ENCODE measurements at places on chromosomes 5 and 9.
A peak's percentile ranks its signal among the peaks of the same experiment; 100 is the strongest.

DNA sequence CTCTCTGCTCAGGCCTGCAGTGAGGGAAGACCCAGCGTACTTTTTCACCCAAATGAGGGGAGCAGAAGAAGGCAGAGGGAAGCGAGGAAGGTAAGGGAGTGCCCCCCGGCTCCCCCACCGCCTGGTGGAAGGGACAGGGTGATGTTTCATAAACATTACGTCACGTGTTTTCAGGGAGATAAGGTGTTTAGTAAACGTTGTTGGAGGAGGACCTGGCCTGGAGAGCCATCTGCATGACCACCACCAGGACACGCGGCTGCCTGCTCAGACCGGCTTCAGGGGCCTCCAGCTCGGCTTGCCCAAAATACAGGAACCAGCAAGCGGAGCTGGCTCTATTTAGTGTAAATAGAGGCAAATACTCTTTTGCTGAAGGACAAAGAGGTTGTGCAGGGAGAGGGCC is 40.0 kb upstream of the C5orf58 start:
- no peak for DNase-seq

GRCh38 chr9:116423149-116423548 is 264.0 kb upstream of the TRIM32 start:
- DNase-seq, result no peak

GRCh38 chr9:928363-929042 is 48.0 kb upstream of the DMRT3 start:
- DNase-seq, result peak; percentile 38

DNA sequence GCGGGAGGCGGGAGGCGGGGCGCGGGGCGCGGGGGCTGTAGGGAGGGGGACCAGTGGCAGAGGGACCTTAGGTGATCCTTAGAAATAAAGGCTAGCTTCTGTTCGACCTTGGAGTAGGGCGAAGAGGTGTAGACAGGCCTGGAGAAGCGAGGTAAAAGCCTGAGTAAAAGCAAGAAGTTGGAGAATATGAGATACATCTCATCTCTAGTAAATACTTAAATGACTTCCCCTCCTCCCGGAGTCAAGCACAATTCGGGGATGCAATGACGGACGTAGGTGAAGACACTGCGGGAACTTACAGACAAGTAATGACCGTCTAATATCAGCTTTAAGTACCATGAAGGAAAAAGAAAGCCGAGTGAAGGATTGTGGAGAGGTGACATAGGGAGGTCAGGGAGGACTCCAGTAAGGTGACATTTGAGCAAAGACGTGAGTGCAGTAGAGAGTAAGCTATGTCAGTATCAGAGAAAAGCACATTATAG is 466 bp downstream of the SMC2 start:
- peak; percentile 14 for DNase-seq

DNA sequence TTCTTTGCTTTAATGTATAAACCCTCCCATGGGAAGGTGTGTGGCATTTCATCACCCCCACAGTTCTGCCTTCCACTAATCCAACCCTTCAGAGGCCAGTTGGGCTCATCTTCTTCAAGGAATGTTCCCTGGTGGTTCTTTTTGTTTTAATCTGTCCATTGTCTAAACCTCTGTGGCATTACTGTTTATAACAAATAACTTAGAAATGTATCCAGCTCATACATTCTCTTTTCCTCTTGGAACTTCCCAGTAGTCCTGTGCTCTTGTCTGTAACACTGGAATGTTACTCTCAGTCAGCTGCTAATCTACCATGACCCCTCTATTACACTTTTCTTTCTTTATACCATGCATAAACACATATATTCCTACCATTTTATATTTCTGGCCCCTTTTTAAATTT is 213.5 kb upstream of the TARS1 start:
- DNase-seq, result no peak

DNA sequence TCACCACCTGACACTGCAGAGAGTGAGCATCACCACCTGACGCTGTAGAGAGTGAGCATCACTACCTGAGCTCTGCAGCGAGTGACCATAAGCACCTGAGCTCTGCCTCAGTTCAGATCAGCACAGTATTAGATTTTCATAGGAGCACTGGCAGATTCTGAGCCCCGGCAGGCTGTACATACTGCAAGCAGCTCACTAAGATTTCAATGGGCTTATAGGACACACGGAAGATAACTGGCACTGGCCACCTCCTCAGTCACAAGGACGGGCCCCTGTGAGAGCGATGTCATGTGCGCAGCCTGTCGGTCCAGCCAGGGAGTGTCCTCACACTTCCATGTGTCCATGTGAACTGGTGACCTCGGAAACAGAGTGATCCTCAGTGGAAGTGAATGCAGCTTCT is 153.5 kb upstream of the IRX2 start:
- DNase-seq, result no peak

GRCh38 chr5:151058891-151059489 is 21.8 kb downstream of the TNIP1 start:
- no peak for DNase-seq

- DNase-seq, result peak; percentile 79
These were observed 44.3 kb upstream of the SARDH start for GRCh38 chr9:133782157-133783130.

GRCh38 chr5:122291000-122291901 is 20.8 kb upstream of the SNCAIP start:
- DNase-seq, result no peak

GRCh38 chr9:72332351-72332750 is 32.7 kb downstream of the ZFAND5 start:
- peak; percentile 42 for DNase-seq

- DNase-seq, result no peak
These were observed 493.3 kb downstream of the NTRK2 start for GRCh38 chr9:85162822-85163221.

- DNase-seq, result peak; percentile 7
These were observed 130.1 kb downstream of the RPS23 start for GRCh38 chr5:82147860-82148573.

GRCh38 chr9:105883847-105884246 is 189.5 kb downstream of the TMEM38B start:
- DNase-seq, result no peak

- no peak for DNase-seq
These were observed 2.2 kb downstream of the GRK6 start for GRCh38 chr5:177428574-177429217.

DNA sequence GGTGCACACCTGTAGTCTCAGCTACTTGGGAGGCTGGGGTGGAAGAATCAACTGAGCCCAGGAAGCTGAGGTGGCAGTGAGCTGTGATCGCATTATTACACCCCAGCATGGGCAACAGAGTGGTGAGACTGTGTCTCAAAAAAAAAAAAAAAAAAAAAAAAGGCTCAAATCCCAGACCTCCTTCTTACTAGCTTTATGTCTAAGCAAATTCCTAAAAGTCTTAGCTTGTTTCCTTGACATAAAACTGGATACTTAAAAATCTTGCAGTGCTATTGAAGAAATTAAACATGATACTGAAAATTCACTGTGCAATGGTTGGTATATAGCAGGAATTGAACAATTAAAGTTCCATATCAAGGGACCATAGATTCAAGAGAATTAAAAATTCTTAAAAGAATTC is 45.0 kb downstream of the PCDHGC5 start:
- DNase-seq, result no peak

- DNase-seq, result no peak
These were observed 42.2 kb upstream of the CEP72 start for GRCh38 chr5:569868-570361.

GRCh38 chr5:155270725-155271124 is 257.2 kb downstream of the KIF4B start:
- DNase-seq, result no peak

GRCh38 chr5:140800816-140801493 is at the start of gene PCDHA3:
PCDHA3 (plus strand) TSS chr5:140801057.
- no peak for DNase-seq

DNA sequence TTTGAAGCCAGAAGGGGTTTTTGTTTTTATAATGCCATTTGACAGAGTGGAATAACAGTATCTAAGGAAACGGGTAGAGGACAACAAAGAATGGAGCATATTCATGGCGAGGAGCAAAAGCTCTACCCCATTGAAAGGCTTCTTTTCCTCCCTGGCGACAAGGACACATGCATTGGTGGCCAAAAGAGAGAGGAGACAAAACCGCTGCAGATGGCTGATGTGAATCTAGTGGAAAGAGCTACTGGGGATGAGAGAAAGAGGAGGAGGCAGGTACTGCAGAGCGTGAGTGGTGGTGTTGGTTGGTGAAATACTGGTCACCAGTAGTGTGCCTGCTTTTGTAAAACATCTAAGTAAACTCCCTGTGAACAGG is 491 bp downstream of the APC start:
- DNase-seq, result no peak

DNA sequence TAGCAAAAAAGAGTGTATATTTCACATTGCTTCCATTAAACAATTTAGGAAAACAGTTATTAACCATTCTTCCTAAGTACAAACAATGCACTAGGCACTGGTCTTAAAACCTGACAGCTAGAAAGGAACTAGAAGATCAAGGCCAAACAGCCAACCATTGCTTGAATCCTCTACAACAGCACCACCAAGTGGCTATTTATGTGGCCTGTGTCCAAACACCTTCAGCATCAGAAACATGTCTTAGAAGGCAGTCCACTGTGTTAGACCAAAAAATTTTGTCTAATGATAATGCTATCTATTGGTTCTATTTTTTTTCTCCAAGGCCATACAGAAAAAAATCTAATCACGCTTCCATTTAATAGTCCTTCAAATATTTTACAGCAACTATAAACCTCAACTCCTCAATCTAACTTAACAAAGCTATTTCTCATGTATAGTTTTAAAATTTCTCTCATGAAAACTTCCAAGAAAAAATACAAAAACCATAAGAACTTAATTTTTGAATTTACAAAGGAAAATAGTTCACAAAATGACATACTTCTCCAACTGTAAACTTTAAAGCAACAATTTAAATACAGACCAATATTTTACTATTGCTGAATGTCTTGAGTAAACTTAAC is 36.1 kb downstream of the CAAP1 start:
- DNase-seq, result peak; percentile 65

GRCh38 chr5:33303579-33304095 is 137.1 kb upstream of the TARS1 start:
- DNase-seq, result no peak

GRCh38 chr9:123957731-123958130 is 27.8 kb upstream of the DENND1A start:
- peak; percentile 41 for DNase-seq

GRCh38 chr5:169811023-169811422 is 169.3 kb downstream of the INSYN2B start:
- no peak for DNase-seq

DNA sequence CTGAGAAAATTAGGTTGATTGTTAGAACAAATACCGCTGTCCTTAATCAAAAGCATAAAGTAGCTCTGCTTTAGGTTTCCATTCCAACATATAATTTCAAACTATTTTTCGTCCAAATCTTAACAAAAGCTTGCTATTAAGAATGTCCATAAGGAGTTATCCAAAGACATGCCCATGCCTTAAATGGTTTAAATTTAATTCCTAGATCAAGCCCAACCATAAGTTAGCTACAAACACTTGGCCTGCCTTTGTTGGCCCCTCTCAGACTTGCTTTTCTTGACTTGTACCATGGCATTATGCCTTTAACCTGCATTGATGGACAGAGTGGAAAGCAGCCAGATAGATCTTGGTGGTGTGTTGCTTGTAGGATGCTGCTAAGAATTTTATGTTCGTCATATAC is 8.8 kb downstream of the GARNL3 start:
- DNase-seq, result no peak

- DNase-seq, result peak; percentile 52
These were observed 170.3 kb downstream of the PDZD2 start for GRCh38 chr5:31809050-31809870.

- DNase-seq, result no peak
These were observed 4.9 kb upstream of the UBTD2 start for GRCh38 chr5:172288465-172288864.

- DNase-seq, result peak; percentile 66
These were observed 32.7 kb upstream of the ZCCHC9 start for GRCh38 chr5:81268521-81269196.

DNA sequence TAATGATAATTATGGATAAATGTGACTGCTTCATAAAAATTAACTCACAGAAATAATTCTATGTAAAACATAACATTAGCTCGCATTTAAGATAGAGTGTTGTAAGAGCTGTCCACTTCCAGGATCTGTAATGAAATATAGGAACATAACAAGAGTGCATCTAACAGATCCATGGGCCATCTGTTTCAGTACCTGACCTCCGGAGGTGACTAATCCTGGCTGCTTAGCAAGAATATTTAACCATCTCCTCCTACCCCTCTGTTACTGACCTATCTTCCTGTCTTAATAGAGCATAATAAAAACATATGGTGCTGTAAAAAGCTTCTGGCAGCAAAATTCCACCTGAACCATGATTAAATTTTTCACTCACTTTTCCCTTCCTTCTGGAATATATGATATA is 7.1 kb downstream of the PLCXD3 start:
- no peak for DNase-seq

DNA sequence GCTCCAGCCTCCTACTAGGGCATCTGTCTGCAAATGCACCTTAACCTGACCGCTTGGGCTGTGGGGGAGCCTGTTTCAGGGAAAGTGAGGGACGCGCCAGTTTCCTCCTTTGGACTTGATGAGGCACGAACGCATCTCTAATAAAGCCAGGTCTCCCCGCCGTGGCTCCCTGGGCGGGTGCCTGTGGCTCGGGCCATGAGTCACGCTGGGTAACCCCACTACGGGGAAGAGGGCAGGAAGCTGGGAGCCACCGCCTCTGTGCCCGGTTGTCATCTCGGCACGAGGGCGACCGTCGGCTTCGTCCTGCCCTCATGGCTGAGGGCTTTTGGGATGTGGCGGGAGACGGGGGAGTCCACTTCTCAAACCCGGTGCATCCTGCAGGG is 12.1 kb downstream of the NOTCH1 start:
- DNase-seq, result peak; percentile 88

- DNase-seq, result peak; percentile 78
These were observed 188.4 kb upstream of the NR4A3 start for GRCh38 chr9:99633265-99633664.

- DNase-seq, result no peak
These were observed 69.4 kb downstream of the TMEM167A start for GRCh38 chr5:83007755-83008154.

DNA sequence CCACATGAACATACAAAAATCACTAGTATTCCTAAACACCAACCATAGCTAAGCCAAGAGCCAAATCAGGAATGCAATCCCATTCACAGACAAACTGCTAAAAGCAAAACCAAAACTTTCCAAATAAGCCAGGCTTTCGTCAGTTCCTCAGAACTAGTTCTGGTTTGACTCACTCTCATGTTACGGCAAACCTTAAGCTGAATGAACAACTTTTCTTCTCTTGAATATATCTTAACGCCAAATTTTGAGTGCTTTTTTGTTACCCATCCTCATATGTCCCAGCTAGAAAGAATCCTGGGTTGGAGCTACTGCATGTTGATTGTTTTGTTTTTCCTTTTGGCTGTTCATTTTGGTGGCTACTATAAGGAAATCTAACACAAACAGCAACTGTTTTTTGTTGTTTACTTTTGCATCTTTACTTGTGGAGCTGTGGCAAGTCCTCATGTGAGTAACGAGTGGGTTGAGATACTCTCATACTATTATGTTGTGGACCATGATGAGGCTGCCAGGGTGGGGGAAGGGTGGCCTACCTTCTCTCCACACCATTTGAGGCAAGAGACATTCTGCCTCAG is at the start of gene PDCD1LG2:
TSS of gene PDCD1LG2 (plus strand) at position 172 of the 572 bp plus-strand sequence. CDS start 12,016 bp downstream, outside the sequence.
- peak; percentile 84 for DNase-seq
